ENCODE measurements at places on chromosomes 4 and X.

DNA sequence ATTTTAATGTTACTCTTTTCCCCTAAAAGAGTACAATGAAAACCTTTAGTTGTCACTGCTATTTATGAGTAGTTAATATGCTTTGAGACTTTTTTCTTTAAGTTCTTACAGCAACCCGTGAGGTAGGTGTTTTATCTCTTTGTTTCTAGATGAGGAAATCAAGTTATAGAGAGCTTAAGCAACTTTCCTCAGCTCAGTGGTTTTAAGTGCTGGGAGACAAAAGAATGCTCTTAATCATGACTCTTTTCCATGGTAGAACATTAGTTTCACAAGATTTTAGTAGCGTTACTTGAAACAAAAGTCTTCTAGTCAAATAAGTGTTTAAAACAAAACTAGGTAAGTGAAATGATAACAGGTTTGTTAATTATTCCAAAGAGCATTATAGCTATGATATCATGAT lies 354.7 kb upstream of the PITX2 start:
- no peak for DNase-seq

DNA sequence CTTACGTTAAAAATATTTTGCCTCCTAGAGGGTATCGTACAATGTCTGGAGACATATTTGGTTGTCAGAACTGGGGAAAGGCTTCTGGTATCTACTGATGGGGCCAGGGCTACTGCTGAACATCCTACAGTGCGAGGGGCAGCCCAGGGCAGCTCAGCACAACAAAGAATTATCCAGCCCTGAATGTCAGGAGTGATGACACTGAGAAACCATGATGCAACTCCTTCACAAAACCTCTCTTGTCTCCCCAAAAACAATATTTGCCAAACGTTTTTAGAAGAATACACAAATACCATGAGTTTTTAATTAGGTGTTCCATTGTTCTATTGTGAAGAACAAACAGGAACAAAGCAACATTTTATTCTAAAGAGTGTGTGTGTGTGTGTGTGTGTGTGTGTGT lies 43.4 kb upstream of the CLNK start:
- DNase-seq, result no peak

- no peak for DNase-seq
These were observed 34.4 kb upstream of the ACSL1 start for GRCh38 chr4:184860018-184860779.

DNA sequence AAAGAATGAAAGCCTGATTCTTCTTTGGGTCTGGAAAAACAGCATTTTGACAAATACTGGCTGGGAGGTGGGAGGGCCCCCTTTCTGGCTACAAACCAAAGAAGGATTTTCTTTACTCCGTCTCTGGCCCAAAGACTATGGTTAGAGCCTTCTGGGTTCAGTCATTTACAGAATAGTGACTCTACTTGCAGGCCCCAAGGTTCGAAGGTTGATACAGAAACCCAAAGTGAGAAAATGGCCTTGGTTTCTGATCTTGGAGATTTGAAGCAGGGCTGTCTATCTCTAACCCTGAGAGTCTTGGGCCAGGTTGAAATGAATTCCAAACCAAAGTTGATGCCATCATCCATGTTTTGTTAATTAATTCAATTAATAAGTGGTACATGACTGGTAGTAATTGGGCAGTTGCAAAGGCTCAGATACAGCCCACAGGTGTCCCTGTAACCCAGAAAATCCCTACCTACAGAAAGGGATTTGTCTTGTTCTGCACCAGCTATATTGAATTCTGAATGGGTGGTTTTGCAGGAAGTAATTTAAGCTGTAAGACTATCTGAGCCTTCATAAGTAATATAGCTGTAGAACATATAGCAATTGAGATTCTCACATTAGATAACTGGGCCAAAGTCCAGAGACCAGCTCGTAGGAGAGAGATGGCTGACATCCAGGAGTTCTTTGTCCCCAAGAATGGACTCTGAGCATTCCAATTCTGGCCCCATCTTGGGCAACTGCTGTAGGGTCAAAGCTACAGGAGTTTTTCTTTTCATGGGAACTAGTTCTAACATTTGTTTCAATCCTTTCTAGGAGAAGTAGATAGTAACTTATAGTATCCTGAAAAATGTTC lies 34.5 kb downstream of the CHRNA9 start:
- no peak for DNase-seq

GRCh38 chr4:144685911-144686310 lies 40.0 kb downstream of the HHIP start:
- DNase-seq, result no peak

All from Daoy (cell line).